ENCODE measurements at places on chromosomes 7 and 10.

GRCh38 chr10:132739225-132739613, 46.7 kb downstream of the NKX6-2 start:
- no peak for DNase-seq

DNA sequence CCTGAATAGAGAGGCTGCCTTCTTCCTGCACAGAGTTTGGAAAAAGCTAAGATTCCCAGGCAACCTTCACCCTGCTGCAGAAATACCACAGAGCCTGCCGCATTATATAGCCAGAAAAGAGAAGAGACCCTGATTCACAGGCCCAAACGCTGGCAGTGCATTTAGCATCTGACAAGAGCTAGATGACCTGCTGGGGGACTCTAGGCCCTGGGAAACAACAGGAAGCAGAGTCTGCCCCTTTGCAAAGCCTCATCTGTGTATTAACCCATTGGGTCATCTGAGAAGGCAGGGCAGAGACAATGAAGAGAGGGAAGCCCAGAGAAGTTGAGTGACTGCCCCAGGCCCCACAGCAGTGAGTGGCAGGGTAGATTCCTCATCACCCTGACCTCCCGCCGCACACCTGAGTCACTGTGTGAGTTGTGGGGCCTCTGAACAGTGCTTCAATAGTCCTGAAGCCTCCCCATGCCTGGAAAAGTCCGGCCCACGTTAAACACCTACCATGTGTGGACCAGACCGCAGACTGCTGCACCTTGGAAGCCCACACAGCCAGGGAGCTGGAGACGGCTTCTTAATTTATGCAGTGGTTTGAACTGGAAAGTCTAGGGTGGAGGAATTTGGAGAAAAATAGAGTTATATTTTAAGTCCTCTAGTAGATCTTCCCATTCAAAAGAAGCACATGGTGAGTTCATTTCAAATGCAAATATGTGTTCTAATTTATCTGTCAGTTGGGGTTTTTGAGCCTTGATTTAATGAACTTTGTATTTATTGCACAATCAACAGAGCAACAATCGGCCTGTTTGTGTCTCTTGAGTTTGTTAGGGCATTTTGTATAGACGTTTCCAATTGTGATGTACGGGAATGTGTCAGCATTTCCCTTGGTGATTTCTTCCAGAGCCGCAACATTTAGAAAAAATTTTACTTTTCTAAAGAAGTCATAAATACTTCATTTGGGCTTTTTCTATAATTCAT, 80.4 kb upstream of the GPR26 start:
- no peak for DNase-seq

DNA sequence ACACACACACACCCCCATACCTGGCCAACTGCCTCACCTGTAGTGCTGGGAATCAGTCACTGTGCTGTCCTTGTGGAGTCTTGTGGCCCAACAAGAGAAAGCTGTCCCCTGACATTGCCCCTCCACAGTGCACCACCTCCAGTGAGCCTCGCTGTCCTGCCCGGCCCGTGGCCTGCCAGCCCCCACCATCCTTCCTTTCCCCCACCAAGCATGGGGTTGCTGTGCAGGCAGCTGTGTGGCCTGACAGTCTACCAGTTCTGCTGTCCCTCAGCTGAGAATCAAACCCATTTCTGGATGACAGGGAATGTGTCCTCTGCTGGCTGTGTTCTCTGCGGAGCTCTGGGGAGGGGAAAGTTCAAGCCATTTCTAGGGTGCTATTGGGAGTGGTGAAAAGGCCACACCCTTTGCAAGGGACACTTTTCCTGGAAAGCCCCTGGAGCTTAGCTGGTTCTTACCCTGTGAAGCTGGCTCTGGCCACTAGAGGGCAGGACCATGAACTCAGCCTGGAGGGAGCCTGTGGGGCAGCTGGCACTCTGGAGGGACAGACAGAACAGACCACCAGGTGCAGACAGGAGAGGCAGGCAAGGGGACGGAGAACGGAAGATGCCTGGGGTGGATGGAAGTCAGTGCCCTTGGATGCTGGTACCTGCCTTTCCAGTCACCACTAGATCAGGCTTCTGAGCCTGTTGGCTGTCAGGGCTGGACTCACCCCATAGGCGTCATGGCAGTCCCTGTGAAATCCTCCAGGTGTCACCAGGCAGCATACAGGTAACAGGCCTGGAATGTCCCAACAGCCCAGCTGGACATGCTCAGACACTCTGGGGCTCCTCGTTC, 10.5 kb upstream of the MTPAP start:
- DNase-seq: peak; percentile 85

DNA sequence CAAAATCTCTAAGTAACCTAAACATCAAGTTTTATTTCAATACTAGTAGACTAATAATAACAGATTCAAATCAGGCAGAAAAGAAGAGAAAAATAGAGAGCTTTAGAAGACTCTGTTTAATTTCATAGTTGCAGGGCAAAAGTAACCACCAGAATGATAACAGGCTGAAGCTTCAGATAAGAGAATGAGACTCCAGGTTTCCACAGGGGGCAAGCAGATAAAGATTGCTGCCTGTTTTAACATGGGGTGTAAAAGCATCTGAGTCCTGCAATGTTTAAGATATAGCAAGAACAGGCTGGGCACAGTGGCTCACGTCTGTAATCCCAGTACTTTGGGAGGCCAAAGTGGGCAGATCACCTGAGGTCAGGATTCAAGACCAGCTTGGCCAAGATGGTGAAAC, 11.0 kb downstream of the CROT start:
- no peak for DNase-seq

DNA sequence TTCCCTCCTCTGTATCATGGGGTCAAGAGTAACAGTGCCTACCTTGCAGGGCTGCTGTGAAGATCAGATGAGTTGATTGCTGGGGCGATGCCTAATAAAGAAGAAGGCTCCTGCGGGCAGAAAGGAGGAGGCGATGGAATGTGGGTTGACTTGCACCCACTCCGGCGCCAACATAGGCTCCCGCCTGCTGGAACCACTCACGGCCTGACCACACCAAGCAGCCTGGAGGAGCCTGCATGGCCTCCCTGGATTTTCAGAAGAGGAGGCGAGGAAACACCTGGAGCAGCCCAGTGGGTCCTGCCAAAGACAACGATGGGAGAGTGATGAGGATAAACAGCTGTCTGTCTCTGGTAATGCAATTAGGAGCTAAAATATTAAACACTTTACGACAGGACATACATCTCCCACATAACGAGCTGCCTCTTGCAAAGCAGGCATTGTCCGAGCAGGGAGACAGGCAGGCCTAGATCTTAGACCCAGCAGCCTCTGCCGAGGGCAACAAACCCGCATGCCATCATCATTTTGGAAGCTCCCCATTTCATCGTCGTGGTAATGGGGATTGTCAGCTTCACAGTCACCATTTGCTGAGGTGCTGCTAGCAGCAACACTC, 302.9 kb upstream of the ZMIZ1 start:
- no peak for DNase-seq

DNA sequence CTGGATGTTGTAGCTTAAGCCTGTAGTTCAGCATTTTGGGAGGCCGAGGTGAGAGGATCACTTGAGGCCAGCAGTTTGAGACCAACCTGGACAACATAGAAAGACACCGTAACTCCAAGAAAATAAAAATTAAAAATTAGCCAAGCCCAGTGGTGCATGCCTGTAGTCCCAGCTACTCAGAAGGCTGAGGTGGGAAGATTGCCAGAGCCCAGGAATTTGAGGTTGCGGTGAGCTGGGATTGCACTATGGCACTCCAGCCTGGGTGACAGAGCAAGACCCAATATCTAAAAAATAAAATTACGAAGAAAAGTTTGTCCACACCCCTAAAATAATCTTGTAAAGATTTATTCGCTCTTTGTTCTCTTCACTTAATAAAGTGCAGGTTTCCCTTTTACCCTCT, 951.0 kb downstream of the TYW1 start:
- DNase-seq: no peak

GRCh38 chr10:17229967-17230682, 2.1 kb downstream of the VIM start:
- peak; percentile 73 for DNase-seq

- no peak for DNase-seq
Observed at GRCh38 chr10:18010050-18010449, 58.3 kb downstream of the SLC39A12 start.

DNA sequence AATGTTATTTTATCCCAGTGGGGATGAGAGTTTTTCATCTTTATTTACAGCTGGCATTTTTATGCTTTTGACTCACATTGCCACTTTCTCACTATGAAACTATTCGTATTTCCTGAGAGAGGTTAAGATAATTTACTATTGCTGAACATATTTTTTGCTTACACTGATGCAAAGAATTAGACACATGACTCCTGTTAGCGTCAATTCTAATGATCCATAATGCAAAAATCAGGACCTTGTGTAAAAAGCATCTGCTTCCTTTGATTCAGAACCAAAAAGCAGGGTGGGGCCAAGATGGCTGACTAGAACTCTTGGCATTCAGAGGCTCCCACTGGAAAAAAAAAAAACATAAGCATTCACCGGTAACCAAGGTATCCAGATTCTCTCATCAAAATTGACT, 464.8 kb downstream of the SEMA3D start:
- no peak for DNase-seq

- DNase-seq: no peak
Observed at GRCh38 chr10:110474017-110474416, 23.7 kb upstream of the DUSP5 start.

- no peak for DNase-seq
Observed at GRCh38 chr10:133459454-133460207, 5.9 kb downstream of the SCART1 start.

- no peak for DNase-seq
Observed at GRCh38 chr7:18518555-18518954, 23.0 kb downstream of the HDAC9 start.

- DNase-seq: no peak
Observed at GRCh38 chr10:18185621-18186020, 45.4 kb downstream of the CACNB2 start.

- no peak for DNase-seq
Observed at GRCh38 chr10:22976534-22976933, 48.7 kb downstream of the ARMC3 start.

DNA sequence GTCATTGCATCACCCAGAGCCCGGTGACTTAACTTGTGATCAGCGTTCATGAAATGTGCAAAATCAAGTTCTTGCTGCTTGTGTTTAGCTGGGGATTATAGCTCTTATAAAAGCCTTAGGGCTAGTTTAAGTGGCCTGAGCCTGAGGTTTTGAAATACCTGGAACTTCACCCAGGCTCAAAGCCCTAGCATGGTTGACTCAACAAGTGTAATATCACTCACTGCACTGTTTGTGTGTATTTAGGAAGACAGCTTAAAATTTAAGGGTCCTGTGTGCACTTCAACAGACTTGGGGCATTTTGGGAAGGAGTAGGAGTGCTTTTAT, 489.5 kb downstream of the GATA3 start:
- DNase-seq: no peak

DNA sequence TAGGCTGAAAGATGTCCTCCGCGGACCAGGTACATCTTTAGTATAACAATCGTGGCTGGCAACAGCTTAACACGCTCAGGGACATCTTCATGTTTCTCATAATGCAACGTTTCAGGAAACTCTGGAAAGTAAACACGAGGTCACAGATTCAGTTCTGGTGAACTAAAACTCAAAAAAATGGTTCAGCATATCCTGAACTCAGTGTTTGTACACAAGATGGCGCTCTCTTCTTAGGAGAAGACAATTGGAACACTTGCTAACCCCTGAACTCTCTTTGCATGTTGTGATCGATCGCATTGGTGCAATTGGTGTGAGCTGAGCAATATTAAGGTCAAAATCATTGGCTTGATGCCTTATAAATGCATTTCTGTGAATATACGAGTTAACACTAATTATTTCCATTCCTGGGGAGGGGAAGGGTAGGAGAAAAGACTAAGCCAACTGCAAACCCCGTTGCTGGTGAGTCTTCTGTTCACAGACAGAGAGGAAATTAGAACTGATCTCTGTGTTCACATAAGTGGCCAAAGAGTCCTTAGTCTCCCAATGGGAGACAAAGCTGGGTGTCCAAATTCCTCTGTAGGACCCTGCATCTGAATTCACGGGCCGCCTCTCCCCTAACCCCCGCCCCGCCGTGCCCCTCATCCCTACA, 52.6 kb upstream of the FAM180A start:
- no peak for DNase-seq

DNA sequence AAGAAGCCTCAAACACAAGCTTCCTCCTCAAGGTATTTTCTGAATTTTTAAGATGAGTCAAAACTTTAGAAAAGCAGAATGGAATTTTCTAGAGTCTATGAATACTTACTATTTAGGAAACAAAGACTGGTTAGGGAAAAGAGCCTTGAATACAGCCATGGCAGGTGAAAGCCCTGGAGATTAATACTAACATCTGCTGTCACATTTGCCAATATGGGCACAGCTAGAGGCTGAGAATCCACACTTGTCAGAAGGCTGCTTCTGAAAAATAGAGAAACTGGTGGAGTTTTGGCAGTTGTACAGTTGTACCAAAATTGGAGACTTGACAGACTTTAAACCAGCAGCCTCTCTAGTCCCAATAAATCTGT, 24.3 kb upstream of the CNNM1 start:
- no peak for DNase-seq

DNA sequence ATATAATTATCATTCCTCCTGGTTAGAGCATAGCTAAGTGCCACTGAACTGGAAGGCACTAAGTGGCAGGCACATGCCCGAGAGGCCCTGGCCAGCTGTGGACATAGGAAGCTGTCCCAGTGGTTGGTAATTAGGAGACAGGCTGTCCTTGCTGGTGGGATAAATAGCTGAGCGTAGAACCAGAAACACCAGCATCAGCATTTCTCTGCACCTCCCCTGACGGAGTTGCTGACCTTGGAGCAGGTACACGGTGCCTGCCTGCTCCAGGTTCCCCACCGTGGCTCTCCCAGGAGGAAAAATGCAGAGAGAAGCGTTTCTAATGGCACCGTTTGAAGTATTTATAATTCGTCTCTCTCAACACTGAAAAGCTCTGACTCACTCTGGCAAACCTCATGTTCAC, 5.6 kb upstream of the ABLIM1 start:
- peak; percentile 41 for DNase-seq

DNA sequence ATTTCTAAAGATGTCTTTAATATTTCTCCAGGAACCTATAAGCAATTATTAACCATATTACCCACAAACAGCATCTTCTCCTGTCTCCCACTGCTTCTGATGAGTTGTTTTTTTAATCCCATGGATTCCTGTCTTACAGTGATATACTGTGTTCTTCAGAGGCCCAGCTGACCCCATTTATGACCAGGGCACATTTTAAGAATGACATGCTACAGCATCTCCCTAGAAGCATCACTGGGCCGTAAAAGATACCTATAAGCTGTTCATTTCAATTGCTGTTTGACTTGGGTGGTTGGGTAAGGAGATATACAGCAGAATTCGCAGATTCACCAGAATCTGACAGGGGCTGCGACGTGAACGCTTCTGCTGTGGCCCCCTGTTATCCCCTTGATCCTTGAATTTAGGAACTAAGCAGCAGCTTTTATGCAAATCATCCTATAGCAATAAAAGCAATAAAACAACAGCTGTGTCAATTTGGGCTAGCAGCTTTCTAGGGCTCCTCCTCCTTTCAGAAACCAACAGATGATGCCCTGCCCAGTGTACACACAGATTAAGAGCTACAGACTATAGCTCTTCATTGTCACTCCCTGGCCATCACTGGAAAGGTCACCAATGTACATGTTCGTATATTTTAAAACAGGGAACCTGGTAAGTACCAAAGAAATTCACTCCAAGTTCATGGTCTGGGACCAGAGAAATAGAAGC, 86.8 kb downstream of the CPEB3 start:
- DNase-seq: no peak

- no peak for DNase-seq
Observed at GRCh38 chr7:4307316-4308204, 374.5 kb upstream of the FOXK1 start.

- DNase-seq: no peak
Observed at GRCh38 chr7:73903321-73904218, 42.6 kb downstream of the TMEM270 start.

All from glutamatergic neuron (in vitro differentiated cells).